A549 treated with Hydrocortisone at 1 μM for 4 hours (cell line): ENCODE measurements at places on chromosomes 2 and 18. TPM values are rescaled to one million over a fixed set of nuclear protein-coding genes. Genes with fewer than 3 reads are reported as not detected.

Gene RHBDD1
- total RNA-seq = 6.7 to 10.5 TPM (median 9.5 TPM) in 5 replicates

Gene LONRF2
- 2.0 to 2.6 TPM (median 2.5 TPM) in 5 replicates for total RNA-seq

Gene COBLL1
- 3.7 to 6.6 TPM (median 4.5 TPM) in 5 replicates for total RNA-seq

Gene ECEL1
- 0.09 to 0.37 TPM (median 0.15 TPM) in 5 replicates for total RNA-seq

Gene STON1
- 0.32 to 0.52 TPM (median 0.40 TPM) in 5 replicates for total RNA-seq

Gene SKOR2
- not detected in 5 replicates for total RNA-seq

Gene EMILIN1
- 0.32 to 0.55 TPM (median 0.48 TPM) in 5 replicates for total RNA-seq

Gene NAT8
- not detected in 5 replicates for total RNA-seq

Gene MOGAT1
- not detected in 5 replicates for total RNA-seq

Gene EML6
- total RNA-seq = 1.0 to 1.6 TPM (median 1.4 TPM) in 5 replicates

Gene GNAL
- 4.7 to 6.8 TPM (median 5.8 TPM) in 5 replicates for total RNA-seq

Gene ITPRIPL1
- total RNA-seq = not detected in 5 replicates

Gene GFPT1
- total RNA-seq = 17.4 to 25.4 TPM (median 24.1 TPM) in 5 replicates

Gene PRSS56
- 0.06 to 0.18 TPM (median 0.15 TPM) in 5 replicates for total RNA-seq

Gene LGALSL
- 11.1 to 13.9 TPM (median 12.3 TPM) in 5 replicates for total RNA-seq

Gene CNDP1
- total RNA-seq = not detected in 5 replicates

Gene REEP1
- 0.88 to 1.2 TPM (median 1.1 TPM) in 5 replicates for total RNA-seq

Gene MARCHF4
- total RNA-seq = 23.4 to 28.5 TPM (median 26.3 TPM) in 5 replicates

Gene GALNT5
- total RNA-seq = 1.9 to 2.8 TPM (median 2.1 TPM) in 5 replicates

Gene PCARE
- total RNA-seq = not detected in 5 replicates

Gene TUBA4B
- 0.15 to 0.33 TPM (median 0.20 TPM) in 5 replicates for total RNA-seq

Gene UGP2
- total RNA-seq = 95.9 to 143 TPM (median 113 TPM) in 5 replicates

Gene NRP2
- 84.8 to 140 TPM (median 133 TPM) in 5 replicates for total RNA-seq

Gene ICA1L
- total RNA-seq = 1.2 to 2.3 TPM (median 1.8 TPM) in 5 replicates

Gene HOXD4
- 0.14 to 0.61 TPM (median 0.39 TPM) in 5 replicates for total RNA-seq

Gene TMEM37
- 1.5 to 2.5 TPM (median 1.8 TPM) in 5 replicates for total RNA-seq
